ENCODE measurements at places on chromosomes 16 and 17. TPM values are rescaled to one million over a fixed set of nuclear protein-coding genes. Genes with fewer than 3 reads are reported as not detected.

DNA sequence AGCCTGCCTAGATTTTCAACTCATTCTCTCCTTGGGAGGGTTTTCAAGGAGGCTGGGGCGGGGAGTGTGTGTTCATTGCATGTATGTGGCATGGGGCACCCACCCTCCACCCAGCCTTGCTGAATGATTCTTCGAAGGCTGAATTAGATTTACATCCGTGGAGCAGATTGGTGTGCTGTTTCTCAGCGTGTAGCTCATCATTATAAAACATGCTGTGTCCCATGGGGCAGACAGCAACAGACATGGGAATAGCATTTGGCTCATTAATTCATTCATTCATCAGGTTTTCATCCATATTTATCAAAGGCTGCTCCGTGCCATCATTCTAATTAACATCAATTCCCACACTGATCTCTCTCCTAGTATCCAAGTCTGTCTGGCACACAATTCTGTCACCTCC is 10.6 kb upstream of the CD300A start:
- no peaks in the 10 kb centered on the region for H3K27me3 ChIP-seq
- H3K4me1 ChIP-seq = peaks cover 45% of the 10 kb centered on the region
- DNase-seq = no peak
- H3K4me3 ChIP-seq = no peak overlapping the region
- no peak overlapping the region for H3K27ac ChIP-seq

DNA sequence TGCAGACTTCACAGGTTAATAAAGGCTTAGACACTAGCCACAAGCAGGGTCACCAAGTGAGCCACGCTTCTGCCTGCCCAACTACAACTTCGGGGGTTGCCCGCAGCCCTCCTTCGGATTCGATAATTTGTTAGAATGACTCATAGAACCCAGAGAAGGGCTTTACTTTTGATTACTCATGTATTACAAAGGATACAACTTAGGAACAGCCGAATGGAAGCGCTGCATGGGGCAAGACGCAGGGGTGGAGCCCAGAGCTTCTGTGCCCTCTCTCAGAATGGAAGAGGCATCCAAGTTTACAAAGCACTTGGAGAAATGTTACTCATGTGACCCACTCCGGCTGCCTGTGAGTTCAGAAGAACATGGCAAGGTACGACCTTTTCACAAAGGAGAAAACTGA is 7.5 kb upstream of the CDH5 start:
- H3K27ac ChIP-seq = no peak overlapping the region
- no peaks in the 10 kb centered on the region for H3K36me3 ChIP-seq
- no peak overlapping the region for H3K4me3 ChIP-seq
- no peaks in the 10 kb centered on the region for H3K4me1 ChIP-seq

DNA sequence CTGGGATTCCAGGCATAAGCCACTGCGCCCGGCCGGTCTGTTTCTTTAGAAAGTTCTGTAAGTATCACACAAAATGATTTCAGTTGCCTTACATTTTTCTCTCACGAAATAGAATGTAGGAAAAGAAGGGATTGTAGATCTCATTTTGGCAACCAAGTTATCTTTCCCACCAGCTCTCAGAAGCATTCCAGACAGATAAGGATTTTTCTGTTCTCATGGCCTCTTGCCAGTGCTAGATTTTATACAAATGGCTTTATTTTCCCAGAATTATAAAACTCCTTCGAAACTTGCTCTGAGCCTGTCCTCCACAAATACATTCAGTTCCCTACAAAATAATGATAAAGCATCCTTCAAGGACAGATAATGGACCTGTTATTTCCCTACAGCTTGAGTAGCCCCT is 46.9 kb downstream of the LCMT1 start:
- H3K27me3 ChIP-seq = no peaks in the 10 kb centered on the region
- peaks cover 27% of the 10 kb centered on the region for H3K36me3 ChIP-seq
- H3K4me1 ChIP-seq = no peaks in the 10 kb centered on the region
- DNase-seq = no peak
- H3K27ac ChIP-seq = no peak overlapping the region

DNA sequence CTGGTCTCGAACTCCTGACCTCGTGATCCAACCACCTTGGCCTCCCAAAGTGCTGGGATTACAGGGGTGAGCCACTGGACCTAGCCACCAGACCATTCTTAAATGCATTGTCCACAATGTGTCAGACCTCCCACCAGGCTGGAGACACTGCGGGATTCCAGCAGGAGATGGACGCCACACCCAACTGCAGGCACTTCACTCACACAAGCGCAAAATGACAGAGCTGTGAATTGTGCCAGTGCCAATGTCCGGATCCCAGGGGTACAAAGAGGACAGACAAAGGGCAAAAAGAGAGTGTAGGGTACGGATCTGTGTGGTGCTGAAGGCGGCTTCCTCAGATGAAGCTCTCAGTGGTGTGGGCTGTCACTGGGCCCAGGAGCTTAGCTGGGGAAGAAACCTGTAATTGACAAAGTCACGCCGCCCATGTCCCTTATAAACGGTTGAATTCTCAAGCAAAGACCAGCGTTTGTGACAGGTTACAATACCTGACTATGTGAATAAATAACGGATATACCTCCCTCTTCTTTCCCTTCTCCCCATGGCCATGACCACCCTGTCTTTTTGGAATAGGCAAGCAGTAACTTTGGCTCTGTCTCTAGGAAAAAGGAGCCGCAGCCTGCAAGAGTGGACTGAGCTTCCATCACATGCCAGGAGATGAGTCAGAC is 40.0 kb downstream of the HS3ST3A1 start:
- H3K27me3 ChIP-seq = no peaks in the 10 kb centered on the region
- no peak overlapping the region for H3K4me3 ChIP-seq
- H3K4me1 ChIP-seq = no peaks in the 10 kb centered on the region
- no peaks in the 10 kb centered on the region for H3K36me3 ChIP-seq
- H3K27ac ChIP-seq = no peak overlapping the region

DNA sequence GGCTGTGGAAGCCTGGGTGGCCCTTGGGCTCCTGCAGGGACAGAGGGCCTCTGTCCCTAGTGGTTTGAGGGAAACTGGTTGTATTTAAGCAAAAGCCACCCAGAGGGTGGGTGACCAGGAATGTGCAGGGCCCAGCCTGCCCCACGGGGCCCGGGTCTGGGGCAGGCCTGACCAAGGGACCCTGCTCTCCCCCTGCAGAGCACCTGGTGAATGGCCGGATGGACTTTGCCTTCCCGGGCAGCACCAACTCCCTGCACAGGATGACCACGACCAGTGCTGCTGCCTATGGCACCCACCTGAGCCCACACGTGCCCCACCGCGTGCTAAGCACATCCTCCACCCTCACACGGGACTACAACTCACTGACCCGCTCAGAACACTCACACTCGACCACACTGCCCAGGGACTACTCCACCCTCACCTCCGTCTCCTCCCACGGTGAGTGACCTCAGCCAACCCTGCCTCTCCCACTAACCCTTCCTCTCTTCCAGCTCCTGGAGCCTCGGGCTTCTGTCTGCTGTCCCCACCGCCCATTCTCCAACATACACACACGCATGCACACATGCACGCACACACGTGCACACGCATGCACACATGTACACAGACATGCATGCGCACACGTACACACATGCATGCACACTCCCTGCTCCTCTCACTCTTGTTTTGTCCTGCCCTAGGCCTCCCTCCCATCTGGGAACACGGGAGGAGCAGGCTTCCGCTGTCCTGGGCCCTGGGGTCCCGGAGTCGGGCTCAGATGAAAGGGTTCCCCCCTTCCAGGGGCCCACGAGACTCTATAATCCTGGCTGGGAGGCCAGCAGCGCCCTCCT is 10.4 kb downstream of the GALK1 start:
- no peak overlapping the region for H3K27ac ChIP-seq
- peaks cover 28% of the 10 kb centered on the region for H3K4me1 ChIP-seq
- peak overlapping the region; percentile 73 for H3K4me3 ChIP-seq
- peaks cover 4% of the 10 kb centered on the region for H3K36me3 ChIP-seq

GRCh38 chr16:79469999-79470398 is 130.5 kb downstream of the MAF start:
- no peaks in the 10 kb centered on the region for H3K4me1 ChIP-seq
- H3K27ac ChIP-seq = no peak overlapping the region
- DNase-seq = no peak

DNA sequence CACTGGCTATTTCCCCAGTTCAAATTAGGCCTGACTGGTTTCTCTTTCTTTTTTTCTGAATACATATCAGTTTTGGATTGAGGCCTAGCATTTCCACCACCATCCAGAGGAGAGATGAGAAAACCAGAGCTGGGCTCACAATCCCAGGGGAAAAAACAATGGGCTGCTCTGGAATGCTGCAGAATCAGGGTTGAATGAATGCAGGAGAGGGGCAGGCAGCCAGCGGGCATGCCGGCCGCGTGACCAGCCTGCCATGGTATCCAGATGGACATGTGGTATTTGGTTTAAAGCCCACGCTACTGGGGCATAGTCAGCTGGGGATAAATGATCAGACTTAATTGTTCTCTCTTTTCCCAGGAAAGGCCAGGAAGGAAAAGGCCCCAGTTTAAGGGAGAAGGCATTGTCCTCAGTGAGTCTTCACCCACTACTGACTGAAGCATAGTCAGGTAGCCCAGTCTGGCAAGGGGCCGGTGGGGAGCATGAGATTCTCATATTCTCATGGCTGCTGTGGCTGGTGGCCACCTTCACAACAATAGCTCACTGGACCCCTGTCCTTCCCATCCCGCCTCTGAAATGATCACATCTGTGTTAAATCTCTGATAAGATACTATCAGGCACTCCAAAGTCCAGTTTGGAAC is 38.7 kb upstream of the RHOT1 start:
- no peak overlapping the region for H3K27ac ChIP-seq
- no peak for DNase-seq
- H3K27me3 ChIP-seq = no peaks in the 10 kb centered on the region
- no peaks in the 10 kb centered on the region for H3K4me1 ChIP-seq

Gene G6PC1
- total RNA-seq = not detected

DNA sequence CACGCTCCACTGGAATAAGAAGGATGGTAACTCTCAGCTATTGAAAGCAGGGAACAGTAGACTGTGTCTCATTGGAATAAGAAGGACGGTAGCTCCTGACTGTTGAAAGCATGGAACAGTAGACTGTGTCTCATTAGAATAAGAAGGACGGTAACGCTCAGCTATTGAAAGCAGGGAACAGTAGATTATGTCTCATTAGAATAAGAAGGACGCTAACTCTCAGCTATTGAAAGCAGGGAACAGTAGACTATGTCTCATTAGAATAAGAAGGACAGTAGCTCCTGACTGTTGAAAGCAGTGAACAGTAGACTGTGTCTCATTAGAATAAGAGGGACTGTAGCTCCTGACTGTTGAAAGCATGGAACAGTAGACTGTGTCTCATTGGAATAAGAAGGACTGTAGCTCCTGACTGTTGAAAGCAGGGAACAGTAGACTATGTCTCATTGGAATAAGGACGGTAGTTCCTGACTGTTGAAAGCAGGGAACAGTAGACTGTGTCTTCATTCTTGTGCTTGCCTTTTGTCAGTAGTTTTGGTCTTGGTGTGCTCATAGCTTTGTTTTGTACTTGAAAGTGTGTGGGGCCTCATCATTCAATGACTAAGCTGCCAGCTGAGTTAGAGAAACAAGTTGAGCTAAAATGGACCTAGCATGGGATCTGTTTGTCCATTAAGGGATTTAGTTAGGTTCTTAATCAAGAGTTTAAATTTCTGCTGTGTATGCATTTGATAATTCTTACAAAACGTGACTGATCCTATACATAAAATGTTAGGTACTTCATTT is 58.5 kb downstream of the BANP start:
- no peak overlapping the region for H3K27ac ChIP-seq
- peaks cover 3% of the 10 kb centered on the region for H3K36me3 ChIP-seq
- no peaks in the 10 kb centered on the region for H3K4me1 ChIP-seq
- no peak for DNase-seq
- no peak overlapping the region for H3K4me3 ChIP-seq
- no peaks in the 10 kb centered on the region for H3K27me3 ChIP-seq

DNA sequence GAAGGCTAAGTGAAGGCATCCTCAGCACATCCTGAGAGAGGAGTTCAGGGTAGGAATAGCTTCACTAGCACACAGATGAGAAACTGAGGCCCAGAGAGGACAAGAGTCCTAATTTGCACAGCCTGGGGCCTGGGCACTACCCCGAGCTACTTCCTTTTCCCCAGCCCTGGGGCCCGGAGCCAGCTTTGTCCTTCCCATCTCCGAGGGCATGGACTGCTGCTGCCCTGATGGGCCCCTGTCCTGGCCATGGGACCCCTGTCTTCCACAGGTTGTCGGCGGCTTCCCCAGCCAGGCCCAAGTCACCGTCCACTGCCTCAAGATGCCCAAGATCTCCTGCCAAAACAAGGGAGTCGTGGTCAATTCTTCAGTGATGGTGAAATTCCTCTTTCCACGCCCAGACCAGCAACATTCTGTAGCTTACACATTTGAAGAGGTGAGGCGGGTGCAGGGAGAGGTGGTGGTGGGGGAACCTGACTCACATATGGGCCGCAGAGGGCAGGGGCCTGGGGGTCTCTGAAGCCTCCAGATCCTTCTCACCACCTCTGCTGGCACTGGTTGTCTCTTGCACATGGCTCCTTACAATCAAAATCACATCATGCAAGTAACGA is 11.4 kb upstream of the NLRC5 start:
- no peak overlapping the region for H3K27ac ChIP-seq
- no peaks in the 10 kb centered on the region for H3K27me3 ChIP-seq
- H3K4me1 ChIP-seq = peaks cover 16% of the 10 kb centered on the region
- no peak for DNase-seq

GRCh38 chr16:84730406-84731106 is 30.8 kb downstream of the USP10 start:
- no peaks in the 10 kb centered on the region for H3K36me3 ChIP-seq
- H3K4me3 ChIP-seq = peak overlapping the region; percentile 50
- peak overlapping the region; percentile 63 for H3K27ac ChIP-seq
- no peaks in the 10 kb centered on the region for H3K27me3 ChIP-seq
- peaks cover 29% of the 10 kb centered on the region for H3K4me1 ChIP-seq
- DNase-seq = no peak

- H3K36me3 ChIP-seq = no peaks in the 10 kb centered on the region
- DNase-seq = no peak
- no peak overlapping the region for H3K27ac ChIP-seq
- H3K4me3 ChIP-seq = no peak overlapping the region
These were observed 26.1 kb downstream of the TNS4 start for GRCh38 chr17:40475234-40475908.

DNA sequence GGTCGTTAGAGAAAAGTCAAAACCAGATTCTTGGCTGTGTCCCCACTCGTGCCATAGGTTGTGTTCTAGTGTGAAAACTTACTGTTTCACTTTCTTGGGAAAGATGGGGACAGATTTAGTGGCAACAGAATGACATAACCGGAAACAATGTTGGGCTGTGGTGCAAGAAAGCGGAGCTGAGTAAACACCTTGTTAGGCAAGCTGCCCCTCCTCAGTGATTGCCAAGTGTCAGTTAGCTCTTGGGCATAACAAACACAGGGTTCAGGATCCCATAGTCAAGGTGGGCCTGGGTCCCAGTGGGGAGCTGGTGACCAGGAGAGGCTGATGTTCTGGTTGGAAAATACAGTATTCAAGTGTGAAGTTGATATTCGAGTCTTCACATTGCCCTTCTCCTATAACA is 15.4 kb downstream of the UBN1 start:
- peaks cover 41% of the 10 kb centered on the region for H3K36me3 ChIP-seq
- peaks cover 4% of the 10 kb centered on the region for H3K4me1 ChIP-seq
- DNase-seq = no peak
- H3K4me3 ChIP-seq = no peak overlapping the region
